Right atrium auricular region (tissue), 2 donors: ENCODE measurements at places on chromosomes 11 and 22. TPM values are rescaled to one million over a fixed set of nuclear protein-coding genes. Genes with fewer than 3 reads are reported as not detected.

DNA sequence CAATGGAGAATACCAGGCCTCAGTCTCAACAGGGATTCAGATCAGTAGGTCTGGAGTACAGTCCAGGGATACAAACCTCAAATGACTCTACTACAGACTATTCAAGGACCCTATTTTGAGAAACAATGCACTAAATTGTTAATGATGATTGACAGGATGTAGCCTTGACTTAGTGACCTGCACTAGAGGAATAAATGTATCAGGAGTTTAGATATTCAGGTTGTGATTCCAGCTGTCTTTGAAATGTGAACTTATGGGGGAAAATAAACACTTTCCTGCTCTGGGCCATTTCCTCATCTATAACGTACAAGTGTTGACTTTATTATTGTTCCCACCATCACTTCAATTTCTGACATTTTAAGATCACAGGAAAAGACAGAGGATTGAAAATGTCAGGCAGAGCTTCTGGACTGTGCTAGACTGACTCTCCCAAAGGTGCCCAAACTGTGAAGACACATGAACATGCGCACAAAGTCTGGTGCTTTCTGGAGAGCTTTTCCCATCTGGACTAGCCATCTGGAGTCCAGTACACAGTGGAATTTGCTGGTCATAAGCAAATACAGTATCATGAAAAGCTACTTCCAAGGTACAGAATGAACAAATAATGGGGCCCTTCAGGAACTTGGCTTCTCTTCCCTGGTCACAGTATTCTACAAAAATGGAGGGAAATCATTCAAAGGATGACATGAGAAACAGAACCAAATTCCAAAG lies 110.4 kb downstream of the USP35 start:
- DNase-seq: no peak

The DTX4 gene
- total RNA-seq: 2.1 TPM

- no peak for DNase-seq
These were observed at the start of gene CCDC116 for GRCh38 chr22:21632237-21632895. Gene CCDC116, plus strand, starts transcription at chr22:21632760. Its CDS starts 422 bp downstream, at chr22:21633182.

The FOLH1 gene
- total RNA-seq: not detected

The RGL4 gene
- not detected for total RNA-seq

DNA sequence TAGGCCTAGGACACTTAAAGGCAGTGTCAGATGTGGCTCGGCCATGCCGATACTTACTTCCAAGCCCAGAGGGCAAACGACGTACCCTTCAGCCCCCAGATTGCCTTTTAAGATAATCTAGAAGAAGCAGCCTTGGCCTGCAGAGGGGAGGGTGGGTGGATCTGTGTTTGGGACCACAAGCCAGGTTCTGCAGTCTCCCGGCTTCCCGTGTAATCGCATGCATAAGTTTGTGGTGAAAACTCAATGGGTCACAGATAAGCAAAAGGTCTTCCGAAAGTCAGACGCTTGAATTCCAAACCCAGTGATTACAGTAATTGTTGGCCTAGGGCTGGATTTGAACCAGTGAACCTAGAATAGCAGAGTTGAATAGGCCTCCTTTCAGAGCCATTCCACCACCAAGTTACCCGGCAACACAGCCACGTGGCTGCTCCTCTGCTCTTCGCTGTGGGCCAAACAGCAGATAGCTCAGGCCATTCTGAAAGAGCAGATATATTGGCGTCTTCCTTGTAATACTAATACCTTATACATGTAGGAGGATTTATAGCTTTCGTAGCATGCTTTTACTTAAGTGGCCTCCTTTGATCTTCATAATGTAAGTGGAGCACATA lies 170.8 kb upstream of the CADM1 start:
- no peak for DNase-seq

The ACO2 gene
- total RNA-seq: 604 TPM

DNA sequence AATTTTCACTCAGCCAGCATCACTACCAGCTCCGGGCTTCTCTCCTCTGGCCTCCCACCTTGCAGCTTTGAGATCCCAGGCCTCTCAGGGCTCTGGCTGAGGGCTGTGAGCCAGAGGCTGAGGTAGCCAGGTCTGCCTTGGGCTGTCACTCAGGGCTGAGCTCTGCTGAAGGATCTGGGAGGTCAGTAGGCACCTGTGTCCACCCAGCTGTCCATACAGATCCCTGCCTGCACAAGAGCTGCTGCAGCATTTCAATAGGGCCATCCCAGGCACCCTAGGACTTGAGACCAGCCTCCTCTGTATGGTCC lies 12.6 kb downstream of the KCNQ1OT1 start:
- DNase-seq: no peak
